Fibroblast of mammary gland (primary cell): ENCODE measurements at places on chromosomes 2 and 18.

DNA sequence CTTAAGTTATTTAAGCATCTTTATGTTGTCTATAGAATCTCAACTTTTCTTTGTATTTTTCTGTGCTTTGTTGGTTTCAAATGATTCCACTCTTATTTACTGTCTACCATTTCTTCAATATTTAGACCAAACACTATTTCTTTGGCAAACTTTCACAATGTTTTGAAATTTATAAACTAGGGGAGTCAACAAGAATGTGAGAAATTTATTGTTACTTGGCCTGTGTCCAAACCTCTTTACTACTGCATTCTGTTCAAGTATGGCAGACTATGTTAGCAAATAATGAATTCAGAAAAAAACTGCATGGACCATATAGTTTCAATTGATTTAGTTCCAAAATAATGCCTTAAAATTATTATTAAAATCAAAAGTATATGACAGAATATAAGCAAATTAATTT is 470.2 kb downstream of the FBXO15 start:
- DNase-seq: no peak

DNA sequence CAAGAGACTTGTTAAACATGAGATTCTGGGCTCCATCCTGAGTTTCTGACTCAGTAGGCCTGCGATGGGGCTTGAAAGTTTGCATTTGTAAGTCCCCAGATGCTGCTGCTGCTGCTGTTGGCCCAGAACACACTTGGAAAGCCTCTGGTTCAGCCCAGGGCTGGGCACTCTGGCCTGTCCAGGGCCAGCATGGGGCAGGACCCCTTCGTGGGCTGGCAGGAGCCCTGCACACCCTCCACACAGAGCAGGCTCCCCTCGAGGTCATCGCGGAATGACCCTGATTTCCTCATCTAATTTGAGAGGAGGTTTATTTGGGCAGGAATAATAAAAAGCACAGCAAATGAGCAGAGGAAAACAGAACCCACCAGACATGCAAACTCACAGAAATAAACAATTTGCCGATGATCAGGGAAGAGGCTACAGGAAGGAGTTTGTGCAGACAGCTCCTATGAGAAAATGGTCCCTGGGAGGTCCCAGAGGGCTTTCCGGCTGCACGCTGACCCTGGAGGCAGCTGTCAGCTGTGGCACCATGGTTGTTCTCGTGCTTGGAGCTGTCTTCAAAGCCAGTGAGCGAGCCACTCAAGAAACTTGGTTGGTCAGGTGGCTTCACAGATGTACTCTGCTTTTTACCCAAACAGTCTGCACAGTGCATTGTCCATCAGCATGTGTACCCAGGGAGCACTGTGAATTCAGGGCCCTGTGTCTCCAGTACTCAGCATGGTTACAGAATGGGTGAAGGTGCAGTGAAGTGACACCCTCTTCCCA is 119.3 kb downstream of the GLI2 start:
- no peak for DNase-seq

DNA sequence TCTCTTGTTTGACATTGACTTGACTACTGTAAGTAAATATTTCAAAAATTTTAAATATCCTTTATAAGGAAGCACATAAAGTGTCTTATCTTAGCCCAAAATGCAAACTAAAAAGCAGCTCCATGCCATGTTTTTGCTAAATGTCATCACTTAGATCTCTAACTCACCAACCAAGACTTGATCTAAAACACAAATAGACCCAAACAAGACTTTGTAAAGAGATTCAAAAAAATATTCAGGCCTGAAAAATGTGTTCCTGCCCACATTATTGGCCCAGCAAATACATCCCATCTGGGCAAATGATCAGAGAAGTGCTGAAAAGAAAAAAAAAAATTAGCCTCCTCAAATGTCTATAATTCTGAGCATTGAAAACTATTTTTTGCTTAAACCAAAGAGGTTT is 187.6 kb downstream of the MREG start:
- DNase-seq: peak; percentile 62

DNA sequence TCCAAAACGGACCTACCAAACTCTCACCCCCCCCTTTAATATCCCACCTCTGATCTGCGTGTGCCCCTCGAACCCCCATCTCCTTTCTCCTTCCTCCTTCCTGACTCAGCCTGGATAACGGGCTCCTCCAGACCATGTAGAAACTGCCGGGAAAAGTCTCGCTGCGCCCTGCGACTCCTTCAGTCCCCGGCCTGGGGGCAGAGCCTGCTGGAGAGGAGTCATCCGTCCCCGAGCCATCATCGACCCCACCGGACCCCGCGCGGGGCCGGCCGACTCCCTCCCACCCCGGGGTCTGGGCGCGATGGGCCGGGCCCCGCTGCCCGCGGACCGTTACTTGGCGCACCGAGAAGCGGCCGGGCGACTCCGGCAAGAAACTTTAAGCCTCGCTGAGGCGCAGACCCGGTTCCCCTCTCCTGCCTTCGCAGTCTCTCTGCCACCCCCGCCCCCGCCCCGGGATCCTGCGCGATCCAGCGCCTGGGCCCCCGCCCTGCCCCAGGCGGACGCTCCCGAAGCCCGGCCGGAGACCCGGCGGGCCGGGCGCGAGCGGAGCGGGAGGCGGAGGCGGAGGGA is 3.4 kb downstream of the ZEB2 start:
- DNase-seq: no peak

DNA sequence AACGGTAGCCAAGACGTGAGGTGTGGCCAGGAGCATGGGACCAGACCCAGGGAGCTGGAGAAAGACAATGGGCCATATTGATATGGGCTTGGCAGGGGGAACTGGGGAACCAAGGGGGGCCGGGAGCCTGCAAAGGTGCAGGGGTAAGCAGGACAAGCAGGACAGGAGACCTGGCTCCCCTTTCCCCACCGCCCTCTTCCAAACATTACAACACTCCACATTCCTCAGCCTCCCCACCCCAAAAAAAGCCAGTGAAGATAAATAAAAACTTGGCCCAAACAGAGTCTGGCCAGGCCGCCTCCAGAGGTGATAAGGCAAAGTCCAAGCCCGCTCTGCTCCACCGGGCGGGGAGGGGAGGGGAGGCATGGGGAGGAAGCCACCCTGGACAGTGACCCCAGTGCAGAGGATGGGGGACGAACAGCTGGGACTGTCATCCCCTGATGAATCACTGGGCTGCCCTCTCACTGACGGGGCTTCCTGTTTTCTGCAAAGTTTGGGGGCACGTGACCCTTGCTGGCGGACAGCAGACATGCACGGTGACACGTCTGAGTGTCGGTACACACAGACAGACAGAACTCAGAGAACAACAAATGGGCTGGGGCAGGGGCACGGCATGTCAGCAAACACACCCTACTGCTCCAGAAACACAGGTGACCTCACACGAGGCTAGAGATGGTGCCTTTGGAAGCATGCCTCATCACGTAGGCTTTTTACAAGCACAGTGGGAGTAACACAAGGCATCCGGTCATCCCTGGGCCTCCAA is 100.2 kb downstream of the TNS1 start:
- DNase-seq: peak; percentile 71

GRCh38 chr2:105244451-105244850 is 2.9 kb downstream of the GPR45 start:
- DNase-seq: no peak

- peak; percentile 19 for DNase-seq
Observed at GRCh38 chr18:66646609-66647008, 42.7 kb upstream of the CDH19 start.
